Stimulated activated naive CD8-positive, alpha-beta T cell treated with anti-CD3 and anti-CD28 coated beads, Interleukin-15, Interleukin-2, amounts not matched to agents 100 U/mL and 50 U/mL, for 24 hours (primary cell): ENCODE measurements at places on chromosomes 6 and 20.

DNA sequence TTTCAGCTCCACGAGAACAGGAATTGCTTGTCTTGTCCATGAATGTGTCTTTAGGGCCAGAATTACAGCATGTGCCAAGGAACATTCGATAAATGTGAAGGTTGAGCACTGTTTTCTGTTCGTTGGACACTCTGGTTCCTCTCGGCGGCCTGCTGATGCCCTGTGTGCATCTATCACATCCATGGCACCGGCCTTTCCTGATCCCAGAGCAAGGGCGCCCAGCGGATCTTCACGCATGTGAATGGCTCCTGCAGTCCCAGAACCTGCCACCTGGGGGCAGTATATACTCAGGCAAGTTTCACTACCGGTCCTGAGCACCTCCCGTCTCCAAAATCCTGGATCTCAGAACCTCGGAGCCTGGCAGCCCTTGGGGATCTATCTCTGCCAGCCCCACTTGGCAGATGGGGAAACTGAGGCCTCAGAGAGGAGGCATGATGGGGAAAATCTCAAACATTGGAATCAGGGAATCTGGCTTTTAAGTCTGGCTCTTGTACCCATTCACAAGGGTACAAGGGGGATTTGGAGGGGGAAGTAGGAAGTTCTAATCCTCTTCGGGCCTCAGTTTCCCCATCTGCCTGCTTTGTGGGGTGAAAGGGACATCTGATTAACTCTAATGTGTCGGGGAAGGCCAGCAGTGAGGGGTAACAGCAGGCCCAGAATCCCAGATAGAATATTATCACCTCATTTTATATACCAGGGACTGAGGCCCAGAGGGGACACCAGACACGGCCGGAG is 4.3 kb upstream of the CEBPB start:
- DNase-seq, result peak; percentile 95

- no peak for DNase-seq
Observed at GRCh38 chr6:149421132-149421531, 21.1 kb downstream of the SUMO4 start.

GRCh38 chr6:53672237-53672636 is 6.7 kb upstream of the KLHL31 start:
- no peak for DNase-seq

DNA sequence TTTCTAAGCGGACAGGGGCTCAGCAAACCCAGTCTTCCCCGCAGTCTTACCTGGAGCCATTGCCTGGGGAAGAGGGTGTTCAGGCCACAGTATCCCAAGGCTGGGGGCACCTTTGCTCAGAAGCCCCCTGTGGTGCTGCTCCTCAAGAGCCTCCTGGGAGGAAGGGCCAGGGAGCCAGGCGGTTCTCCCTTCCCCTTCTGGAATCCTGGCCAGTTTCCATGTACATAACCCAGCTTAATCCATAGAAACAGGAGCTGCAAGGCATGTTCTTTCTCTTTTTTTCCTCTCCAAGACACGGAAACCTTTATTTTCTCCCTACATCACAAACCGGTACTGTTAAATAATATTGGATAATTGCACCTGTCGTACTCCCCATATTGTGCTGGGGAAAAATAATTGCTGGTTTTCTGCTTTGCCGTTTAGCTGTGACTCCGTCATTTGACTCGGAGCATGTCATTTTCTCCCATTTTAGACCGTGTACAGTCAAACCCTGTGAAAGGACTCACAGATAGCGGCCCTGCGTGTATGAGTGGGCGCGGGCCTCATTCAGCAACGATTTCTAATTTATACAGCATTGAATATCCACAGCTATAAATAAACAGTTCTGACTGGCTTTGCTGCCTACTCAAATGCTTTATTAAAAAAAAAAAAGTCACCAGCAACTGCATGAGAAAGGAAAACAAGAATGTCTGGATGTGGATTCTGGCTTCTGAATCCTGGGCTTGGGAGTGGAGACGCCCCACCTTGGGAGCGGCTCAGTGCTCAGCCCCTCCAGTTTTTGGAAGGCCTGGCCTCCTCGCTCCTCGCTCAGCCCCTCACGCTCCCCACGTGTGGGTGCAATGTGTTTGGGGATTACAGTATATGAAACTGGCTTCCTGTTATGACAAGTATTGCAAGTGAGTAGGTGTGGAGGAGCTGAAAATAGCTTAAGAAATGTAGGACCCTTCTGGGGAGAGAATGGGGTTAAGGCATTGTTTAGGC is 67.3 kb downstream of the ADTRP start:
- peak; percentile 81 for DNase-seq
